ENCODE measurements at places on chromosomes 4 and X. TPM values are rescaled to one million over a fixed set of nuclear protein-coding genes. Genes with fewer than 3 reads are reported as not detected.

- DNase-seq: no peak
Observed at GRCh38 chr4:43990963-43991362, 457.6 kb downstream of the KCTD8 start.

DNA sequence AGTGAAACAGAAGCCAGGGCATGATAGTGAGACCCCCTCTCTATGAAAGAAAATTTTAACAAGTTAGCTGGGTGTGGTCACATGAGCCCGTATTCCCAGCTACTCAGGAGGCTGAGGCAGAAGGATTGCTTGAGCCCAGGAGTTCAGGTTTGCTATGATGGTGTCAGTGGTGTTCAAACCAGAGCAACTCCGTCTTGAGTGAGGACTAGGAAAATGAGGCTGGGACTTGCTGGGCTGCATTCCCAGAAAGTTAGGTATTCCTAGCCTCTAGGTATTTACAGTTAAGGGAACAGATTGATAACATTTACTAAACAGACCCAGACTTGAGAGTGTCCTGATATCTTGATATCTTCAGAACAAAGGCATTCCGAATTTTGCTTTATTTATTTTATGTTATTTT is 37.0 kb upstream of the NOCT start:
- DNase-seq: no peak

DNA sequence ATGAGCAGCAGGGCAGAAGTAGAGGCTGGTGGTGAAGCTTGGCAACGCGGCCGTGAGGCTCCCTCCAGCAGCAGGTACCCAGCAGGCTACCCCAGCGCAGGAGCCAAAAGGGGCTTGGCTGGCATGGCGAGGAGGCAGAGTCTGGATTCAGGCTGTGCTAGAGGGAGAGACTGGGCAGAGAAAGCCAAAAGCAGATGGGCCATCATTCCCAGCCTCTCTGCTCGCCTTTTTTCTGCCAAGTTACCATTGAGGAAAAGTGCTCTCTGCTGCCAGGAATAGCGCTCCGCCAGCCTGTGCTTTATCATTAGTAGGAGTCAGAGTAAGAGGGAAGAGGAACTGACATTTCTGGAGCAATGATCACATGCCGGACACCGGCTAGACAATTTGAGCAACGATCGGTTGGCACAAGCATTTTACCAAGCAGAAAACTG is 28.7 kb upstream of the MAP3K15 start:
- no peak for DNase-seq

GRCh38 chrX:64427281-64427680 is 32.0 kb upstream of the MTMR8 start:
- DNase-seq: no peak

Gene GRID2
- total RNA-seq: not detected

GRCh38 chr4:121397941-121398601 is 17.3 kb upstream of the QRFPR start:
- no peak for DNase-seq

- no peak for DNase-seq
Observed at GRCh38 chr4:182190306-182190705, 52.9 kb upstream of the TENM3 start.

- DNase-seq: no peak
Observed at GRCh38 chr4:80425124-80426100, 89.9 kb downstream of the CFAP299 start.

Gene UGT2B11
- total RNA-seq: not detected

Gene GAGE12E
- not detected for total RNA-seq

Gene UCP1
- not detected for total RNA-seq

DNA sequence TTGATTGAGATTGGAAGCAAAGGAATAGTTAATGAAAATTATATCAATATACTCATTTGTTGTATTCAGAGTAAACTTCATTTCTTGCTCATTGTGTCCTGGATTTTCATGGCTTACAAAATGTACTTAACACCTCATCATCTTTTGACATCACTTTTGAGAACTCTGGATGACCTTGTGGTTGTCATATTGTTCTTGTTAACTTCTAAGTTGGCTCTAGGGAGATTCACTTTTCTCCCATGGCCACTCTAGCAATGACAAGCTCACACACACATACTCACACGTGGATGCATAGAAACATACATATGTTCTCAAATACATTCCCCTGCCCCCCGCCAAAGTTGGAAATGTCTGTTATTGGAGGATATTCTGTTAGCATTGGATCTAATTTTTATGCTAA is 15.3 kb downstream of the PHEX start:
- no peak for DNase-seq

DNA sequence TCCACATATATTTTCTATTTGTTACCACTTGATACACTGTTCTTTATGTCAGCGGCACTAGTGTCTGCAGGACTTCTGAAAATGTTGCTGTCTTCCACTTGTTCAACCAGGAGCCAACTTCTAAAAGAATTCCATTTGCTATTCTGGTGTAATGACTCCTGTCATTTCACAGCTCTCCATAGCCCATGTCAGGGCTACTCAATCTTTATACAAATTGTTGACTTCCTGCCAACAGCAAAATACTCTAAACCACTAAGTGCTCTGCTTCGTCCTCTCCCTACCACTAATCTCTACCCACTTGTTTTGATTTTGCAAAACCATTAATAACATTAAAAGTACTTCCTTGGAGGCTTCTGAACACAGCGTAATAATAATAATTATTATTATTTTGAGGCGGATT is 7.2 kb downstream of the CTSO start:
- no peak for DNase-seq

- DNase-seq: peak; percentile 46
Observed at GRCh38 chrX:40090050-40090804, 7.5 kb downstream of the BCOR start.

DNA sequence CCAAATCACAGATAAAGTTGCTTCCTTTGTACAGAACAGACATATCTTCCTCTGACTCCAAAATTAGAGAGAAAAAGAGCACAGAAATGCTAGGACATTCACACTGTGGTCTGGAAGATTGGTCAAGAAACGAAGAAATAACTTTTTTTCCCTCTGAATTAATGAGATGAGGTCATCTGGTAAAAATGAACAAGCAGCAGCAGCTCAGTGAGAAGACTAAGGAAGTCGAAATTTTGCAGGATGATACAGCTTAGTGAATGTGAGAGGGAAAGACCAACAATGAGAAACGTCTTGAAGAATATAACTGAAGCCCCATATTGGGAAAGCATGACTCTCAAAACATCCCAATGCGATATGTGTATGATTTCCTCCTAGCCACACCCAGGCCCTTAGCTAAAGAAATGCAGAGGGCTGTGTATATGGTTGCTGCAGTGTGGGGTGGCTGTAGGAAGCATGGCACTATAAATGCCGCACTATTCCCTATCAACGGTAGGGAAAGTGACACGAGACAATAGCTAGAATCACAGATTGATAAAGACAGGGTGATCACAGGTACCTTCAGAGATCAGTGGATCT is 208.6 kb downstream of the VEGFC start:
- no peak for DNase-seq

Gene SOWAHD
- total RNA-seq: 0.30 TPM

Gene TIMM8A
- 14.9 TPM for total RNA-seq

- no peak for DNase-seq
Observed at GRCh38 chr4:180798036-180798577, 1445.1 kb upstream of the TENM3 start.

- DNase-seq: no peak
Observed at GRCh38 chr4:2264481-2265041, 2.7 kb upstream of the MXD4 start.

GRCh38 chrX:122464341-122464740 is 719.7 kb upstream of the GRIA3 start:
- no peak for DNase-seq

DNA sequence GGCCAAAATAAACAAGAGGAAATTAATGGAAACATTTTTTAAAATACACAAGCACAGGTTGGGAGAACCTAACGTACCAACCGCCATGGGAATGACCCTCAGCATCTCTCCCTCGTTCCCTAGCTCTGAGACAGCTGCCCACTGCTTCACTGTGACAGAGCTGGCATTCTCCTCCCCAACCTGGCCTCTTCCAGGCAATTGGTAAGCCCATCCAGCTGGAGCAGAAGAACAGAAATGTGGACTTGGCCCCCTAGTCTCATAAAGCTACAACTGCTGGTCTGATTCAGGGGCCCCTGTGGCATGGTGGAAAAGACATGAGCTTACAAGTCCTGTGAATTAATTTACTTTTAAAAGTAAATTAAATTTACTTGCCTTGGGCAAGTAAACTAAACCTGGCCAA is 245.1 kb downstream of the PTTG2 start:
- no peak for DNase-seq

Gene FMR1NB
- total RNA-seq: not detected

DNA sequence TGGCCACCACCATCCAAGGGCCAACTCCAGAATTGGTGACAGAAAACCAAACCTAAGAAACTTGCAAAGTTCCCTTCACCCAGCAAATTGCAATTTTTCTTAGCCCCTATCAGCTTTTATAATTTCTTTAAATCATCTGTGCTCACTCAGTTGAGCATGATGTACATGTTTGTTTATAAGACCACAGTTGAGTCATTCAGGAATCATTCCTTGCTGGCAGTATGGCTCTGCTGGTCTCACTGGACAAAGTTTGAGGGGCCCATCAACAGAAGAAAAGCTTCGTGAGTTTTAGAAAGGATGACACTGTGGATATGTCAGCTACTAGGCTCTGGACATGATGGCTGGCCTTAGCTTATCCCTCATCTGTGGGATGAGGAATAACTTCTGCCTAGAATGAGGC is 4.0 kb downstream of the TRPC5 start:
- no peak for DNase-seq

Gene GASK1B
- total RNA-seq: not detected

GRCh38 chrX:133151336-133151735 is 54.4 kb upstream of the USP26 start:
- no peak for DNase-seq

DNA sequence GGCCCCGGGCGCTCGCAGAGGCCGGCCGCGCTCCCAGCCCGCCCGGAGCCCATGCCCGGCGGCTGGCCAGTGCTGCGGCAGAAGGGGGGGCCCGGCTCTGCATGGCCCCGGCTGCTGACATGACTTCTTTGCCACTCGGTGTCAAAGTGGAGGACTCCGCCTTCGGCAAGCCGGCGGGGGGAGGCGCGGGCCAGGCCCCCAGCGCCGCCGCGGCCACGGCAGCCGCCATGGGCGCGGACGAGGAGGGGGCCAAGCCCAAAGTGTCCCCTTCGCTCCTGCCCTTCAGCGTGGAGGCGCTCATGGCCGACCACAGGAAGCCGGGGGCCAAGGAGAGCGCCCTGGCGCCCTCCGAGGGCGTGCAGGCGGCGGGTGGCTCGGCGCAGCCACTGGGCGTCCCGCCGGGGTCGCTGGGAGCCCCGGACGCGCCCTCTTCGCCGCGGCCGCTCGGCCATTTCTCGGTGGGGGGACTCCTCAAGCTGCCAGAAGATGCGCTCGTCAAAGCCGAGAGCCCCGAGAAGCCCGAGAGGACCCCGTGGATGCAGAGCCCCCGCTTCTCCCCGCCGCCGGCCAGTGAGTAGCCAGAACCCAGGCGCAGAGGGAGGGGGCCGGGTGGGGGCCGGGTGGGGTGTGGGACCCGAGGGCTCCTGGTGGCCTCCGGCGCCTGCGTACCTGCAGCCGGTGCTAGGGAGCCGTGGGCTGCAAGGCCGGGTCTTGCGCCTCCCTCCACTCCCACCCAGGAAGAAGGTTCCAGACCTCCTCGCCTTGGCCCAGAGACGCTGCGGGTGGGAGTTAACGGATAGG is 534 bp downstream of the MSX1 start:
- DNase-seq: no peak

GRCh38 chrX:52425775-52426174 is 57.0 kb downstream of the XAGE2 start:
- DNase-seq: no peak

DNA sequence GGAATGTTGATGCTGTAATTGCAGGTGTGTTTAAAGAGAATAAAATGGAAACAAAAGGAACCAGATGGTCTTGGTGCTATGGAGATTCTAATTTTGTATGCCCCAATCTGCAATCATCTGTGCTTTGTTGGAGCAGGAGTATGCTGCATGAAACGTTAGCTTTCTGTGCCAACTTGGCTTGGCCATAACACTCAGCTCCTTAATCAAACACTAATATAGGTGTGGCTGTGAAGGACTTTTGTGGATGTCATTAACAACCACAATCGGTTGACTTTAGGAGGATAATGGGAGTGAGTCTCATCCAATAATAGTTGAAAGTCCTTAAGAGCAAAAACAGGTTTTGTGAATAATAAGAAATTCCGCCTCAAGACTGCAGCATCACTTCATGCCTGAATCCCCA is 399.2 kb downstream of the NLGN4X start:
- no peak for DNase-seq

DNA sequence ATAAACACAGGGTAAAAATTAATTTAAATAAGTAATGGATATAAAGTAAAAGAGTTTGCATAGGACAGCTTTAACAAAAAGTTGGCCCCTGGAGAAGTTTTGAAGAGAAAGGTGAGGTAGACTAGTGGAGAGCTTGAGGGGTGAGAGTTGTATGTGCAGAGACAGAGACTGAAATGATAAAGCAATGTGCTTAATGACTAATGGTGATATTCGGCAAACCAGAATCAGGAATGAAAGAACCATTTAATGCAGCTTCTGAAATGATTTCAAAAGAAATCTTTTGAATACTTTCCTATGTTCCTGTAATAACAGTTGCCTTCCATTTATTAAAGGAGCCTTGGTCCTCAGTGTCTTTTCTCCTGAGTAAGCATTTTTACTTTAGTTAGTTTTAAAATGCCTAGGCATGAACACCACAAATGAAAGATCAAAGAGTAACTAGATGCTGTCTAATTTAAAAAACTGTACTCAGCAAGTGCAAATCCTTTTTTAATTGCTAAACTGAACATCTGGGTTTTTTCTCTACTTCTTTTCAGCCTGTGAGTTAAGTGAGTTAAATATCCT is 28.5 kb downstream of the CAMK2D start:
- DNase-seq: no peak

DNA sequence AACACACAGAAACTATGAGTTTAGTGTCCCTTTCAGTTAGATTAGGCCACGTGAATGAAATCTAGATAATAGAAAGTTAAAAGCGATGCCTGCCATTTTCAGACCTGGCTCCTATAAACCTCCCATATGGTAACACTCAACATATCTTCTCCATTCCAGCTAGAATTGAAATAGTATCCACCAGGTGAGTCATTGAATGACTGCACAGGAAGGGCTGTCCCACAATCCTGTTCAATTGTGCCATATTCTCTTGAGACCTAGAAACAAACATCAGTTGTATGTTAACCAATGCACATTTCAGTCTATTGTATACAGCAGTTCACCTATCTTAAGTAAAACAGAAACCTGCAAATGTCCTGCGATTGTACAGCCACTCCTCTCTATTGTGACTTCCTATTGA is 659.3 kb upstream of the SLIT2 start:
- no peak for DNase-seq

DNA sequence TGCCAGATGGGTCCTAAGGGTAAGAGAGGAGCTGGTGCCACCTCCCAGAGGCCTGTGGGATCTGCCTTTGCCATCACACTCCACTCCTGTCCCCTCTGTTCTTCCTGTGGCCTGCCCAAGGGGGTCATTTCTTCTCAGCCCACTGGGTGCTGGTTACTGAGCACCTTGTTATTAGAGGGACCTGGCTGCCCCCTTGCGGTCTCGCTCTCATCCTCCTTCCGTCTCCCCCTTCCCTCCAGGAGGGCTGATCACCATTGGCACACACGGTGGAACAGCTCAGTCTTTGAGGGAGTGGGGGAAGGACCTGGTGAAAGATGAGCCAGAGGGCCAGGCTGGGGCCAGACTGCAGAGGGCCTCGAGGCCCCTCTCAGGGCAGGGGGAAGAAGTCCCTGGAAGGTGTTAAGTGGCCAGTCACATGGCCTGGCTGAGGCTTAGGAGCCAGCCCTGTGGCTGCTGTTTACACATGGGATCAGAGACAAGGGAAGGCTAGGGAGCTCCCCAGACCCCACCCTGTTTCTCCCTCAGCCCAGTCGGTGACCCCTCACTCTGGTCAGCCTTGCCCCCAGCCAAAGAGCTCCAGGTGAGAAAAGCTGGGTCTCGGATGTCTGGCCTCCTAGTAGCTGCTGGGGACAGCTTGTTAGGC is 68.1 kb downstream of the MTMR1 start:
- DNase-seq: no peak

Measured in activated naive CD4-positive, alpha-beta T cell treated with anti-CD3 and anti-CD28 coated beads for 36 hours (primary cell).